Cardiac septum (tissue), 1 donor: ENCODE measurements at places on chromosomes 6 and 20. TPM values are rescaled to one million over a fixed set of nuclear protein-coding genes. Genes with fewer than 3 reads are reported as not detected.
A peak's percentile ranks its signal among the peaks of the same experiment; 100 is the strongest.

The OPN5 gene
- total RNA-seq, result not detected

The MDFI gene
- total RNA-seq, result 4.3 TPM

The NMBR gene
- total RNA-seq, result not detected

The RBPJL gene
- total RNA-seq, result not detected

DNA sequence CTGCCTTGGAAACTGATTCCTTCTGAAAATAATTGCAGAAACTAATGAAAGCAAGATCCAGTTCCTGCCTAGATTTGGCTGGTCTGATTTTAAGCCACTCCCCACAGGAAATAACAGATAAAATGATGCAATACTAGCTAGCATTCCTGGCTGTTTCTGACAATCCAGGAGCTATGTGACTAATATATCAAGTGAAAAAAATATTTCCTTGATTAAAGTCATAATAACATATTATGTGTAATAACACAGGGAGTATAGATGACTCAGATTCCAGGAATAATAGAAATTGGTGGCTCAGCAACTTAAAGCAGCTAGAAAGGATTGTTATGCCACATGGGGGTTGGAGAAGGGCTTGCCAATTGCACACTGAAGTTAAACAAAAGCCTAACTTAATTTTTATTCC, 182.7 kb upstream of the SALL4 start:
- DNase-seq, result no peak

The AAR2 gene
- 14.7 TPM for total RNA-seq

The SLC17A3 gene
- not detected for total RNA-seq

- DNase-seq, result no peak
Measured at GRCh38 chr6:37535759-37536490, 36.2 kb upstream of the CCDC167 start.

GRCh38 chr6:129691709-129692108, 18.3 kb downstream of the ARHGAP18 start:
- no peak for DNase-seq

DNA sequence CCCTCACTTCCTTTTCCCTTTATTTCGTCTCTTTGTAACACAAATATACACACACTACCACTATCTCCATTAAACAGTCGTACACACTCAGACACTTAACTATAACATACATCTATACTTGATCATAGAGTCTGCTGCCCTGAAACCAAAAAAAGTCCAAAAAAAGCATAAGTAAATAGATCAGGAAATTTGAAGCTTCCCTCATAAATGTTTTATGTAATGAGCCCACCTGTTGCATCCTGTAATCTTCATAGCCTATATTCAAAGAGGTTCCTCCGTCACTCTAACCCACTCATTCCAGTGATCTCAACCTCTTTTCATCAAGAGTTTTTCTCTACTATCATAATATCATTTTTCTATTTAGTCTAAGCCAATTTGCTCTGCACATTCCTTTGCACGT, 6.9 kb upstream of the OR12D2 start:
- no peak for DNase-seq

GRCh38 chr6:105199711-105200110, 19.9 kb upstream of the POPDC3 start:
- peak; percentile 79 for DNase-seq

The C6orf163 gene
- 4.5 TPM for total RNA-seq

DNA sequence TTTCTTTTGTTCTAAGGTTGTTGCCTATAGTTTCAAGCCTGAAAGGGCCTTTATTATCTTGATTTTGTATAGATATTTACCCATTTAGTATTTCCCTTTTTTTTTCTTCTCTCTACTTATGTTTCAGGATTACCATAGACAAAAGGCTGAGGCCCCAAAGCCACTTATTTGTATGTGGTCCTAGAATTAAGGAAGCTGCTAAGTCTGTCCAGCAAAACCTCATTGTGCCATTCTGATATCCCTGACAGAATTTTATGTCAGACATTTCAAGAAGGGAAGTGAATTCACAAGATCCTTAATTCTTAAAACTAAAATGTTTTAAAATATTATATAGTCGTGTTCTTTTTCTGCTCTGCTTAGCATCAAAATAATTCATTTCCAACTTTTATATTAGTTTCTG, 6.9 kb downstream of the HAO1 start:
- DNase-seq, result no peak

DNA sequence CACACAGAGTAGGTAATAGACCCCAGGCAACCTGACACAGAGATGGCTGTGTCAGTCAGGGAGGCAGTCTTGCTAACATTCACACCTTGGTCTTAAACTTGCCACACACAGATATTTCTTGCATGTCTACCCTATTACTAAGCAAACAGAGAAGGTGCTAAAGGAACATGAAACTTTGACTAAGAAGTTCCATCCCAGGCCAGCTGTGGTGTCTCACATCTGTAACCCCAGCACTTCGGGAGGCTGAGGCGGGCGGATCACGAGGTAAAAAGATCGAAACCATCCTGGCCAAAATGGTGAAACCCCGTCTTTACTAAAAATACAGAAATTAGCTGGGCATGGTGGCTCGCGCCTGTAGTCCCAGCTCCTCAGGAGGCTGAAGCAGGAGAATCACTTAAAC, 222.4 kb upstream of the JARID2 start:
- no peak for DNase-seq

DNA sequence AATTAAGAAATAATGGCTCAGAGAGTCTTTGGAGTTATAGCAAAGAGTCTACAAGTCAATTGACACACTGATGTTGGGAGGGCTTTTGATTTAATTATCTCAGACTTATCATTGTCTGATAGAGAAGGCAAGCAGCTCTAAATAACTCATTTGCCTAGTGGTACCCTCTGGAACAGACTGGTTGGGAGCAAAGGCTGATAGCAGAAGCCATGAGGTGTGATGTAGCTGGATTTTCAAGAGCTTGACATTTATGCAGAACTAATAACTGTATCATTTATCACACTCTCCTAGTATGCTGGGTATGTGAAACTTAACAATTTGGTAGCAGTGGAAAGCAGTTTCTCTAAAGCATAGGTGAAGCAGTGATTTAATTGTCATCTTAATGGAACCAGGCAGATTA, 380.6 kb downstream of the TENT5A start:
- no peak for DNase-seq

The CHRNA4 gene
- 0.16 TPM for total RNA-seq

The TMEM170B gene
- total RNA-seq, result 4.2 TPM

The CRISP2 gene
- total RNA-seq, result not detected
